ENCODE measurements at places on chromosomes 4 and X. TPM values are rescaled to one million over a fixed set of nuclear protein-coding genes. Genes with fewer than 3 reads are reported as not detected.

DNA sequence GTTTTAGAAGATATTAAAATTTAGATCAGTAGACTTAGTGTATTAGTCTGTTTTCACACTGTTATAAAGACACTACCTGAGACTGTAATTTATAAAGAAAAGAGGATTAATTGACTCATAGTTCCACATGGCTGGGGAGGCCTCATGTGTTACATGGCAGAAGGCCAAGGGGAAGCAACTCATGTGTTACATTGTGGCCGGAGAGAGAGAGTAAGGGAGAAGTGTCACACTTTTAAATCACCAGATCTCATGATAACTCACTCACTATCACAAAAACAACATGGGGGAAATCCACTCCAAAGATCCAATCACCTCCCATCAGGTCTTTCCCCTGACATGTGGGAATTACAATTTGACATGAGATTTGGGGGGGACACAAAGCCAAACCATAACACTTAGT is 1159.7 kb upstream of the PCDH7 start:
- H3K36me3 ChIP-seq = no peaks in the 10 kb centered on the region
- no peaks in the 10 kb centered on the region for H3K4me1 ChIP-seq
- no peak overlapping the region for H3K27ac ChIP-seq
- no peak for DNase-seq

DNA sequence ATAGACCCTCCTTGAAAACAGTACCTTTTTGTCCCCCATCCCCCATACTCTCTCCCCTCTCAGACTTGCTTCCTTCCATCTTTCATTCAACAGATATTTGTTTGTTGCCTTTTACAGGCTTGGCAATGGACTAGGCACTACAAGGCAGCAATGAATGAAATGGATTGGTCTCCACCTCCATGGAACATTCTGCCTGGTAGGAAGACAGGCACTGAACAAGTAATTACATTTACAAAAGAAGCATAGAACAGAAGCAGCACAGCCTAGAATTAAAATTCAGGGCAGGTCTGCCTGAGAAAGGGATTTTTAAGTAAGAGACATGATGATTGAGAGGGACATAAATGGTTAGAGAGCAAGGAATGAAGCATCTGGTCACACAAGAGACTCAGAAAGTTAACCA is 346.1 kb downstream of the GRXCR1 start:
- H3K27me3 ChIP-seq = no peaks in the 10 kb centered on the region
- no peak overlapping the region for H3K4me3 ChIP-seq
- H3K36me3 ChIP-seq = no peaks in the 10 kb centered on the region
- no peak overlapping the region for H3K27ac ChIP-seq

DNA sequence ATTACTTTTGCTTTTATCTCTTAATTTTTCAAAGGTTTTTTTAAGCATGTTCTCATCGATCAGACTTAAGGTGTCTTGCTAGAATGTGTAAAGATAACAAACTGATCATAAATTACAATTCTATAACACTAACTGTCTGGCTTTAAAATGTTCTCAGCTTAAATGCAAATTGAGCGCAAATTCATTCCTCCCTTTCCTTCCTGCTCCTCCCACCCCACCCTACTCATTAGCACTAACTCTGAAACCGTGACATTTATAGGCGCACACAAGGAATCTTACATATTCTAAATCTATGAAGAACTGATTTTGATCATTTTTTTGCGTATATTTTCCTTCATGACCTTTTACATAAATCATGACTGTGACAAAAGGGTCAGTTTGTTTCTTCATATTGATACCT is 590.0 kb upstream of the DIAPH2 start:
- no peak for DNase-seq
- H3K27me3 ChIP-seq = no peaks in the 10 kb centered on the region
- no peak overlapping the region for H3K4me3 ChIP-seq
- no peaks in the 10 kb centered on the region for H3K36me3 ChIP-seq

- no peaks in the 10 kb centered on the region for H3K27me3 ChIP-seq
- no peaks in the 10 kb centered on the region for H3K4me1 ChIP-seq
- no peak for DNase-seq
- H3K36me3 ChIP-seq = no peaks in the 10 kb centered on the region
- no peak overlapping the region for H3K27ac ChIP-seq
- H3K4me3 ChIP-seq = no peak overlapping the region
Observed at GRCh38 chr4:158219623-158220022, 9.3 kb downstream of the TMEM144 start.

DNA sequence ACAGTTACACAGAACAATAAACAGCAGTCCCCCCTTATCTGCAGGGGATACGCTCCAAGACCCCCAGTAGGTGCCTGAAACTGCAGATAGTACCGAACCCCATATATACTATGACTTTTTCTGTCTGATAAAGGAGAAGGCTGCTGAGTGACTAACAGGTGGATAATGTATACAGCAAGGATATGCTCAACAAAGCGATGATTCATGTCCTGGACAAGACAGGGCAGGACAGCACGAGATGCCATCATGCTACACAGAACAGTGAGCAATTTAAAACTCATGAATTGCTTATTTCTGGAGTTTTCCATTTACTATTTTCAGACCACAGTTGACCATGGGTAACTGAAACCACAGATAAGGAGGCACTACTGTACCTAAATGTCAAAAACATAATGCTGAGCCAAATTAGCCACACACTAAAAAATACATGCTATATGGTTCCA is 76.1 kb downstream of the MANBA start:
- no peak overlapping the region for H3K4me3 ChIP-seq
- DNase-seq = no peak
- H3K36me3 ChIP-seq = peaks cover 17% of the 10 kb centered on the region
- H3K27ac ChIP-seq = no peak overlapping the region
- H3K27me3 ChIP-seq = no peaks in the 10 kb centered on the region
- H3K4me1 ChIP-seq = no peaks in the 10 kb centered on the region

GRCh38 chr4:102606261-102606660 is 105.1 kb downstream of the NFKB1 start:
- H3K36me3 ChIP-seq = peaks cover 56% of the 10 kb centered on the region
- H3K27me3 ChIP-seq = no peaks in the 10 kb centered on the region
- no peaks in the 10 kb centered on the region for H3K4me1 ChIP-seq

DNA sequence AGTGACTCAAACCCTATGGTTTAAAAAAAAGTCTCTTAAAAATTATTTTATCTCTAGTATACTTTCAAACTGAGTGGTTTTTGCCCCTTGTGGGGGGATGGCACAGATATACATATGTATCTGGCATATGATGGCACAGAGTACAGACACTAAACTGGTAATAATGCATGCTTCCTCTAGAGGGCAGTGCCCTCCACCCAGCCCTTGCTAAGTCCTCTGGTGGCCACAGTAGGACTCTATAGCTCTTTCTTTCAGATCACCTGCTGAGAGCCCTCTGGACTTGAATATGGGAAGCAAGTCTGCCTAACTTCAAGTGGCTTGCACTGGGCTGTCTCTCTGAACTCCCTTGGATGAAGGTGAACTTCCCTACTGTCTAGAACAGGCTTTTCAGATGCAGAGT is 66.3 kb downstream of the TSPAN7 start:
- H3K27me3 ChIP-seq = no peaks in the 10 kb centered on the region
- H3K4me1 ChIP-seq = no peaks in the 10 kb centered on the region
- no peak overlapping the region for H3K27ac ChIP-seq
- DNase-seq = no peak
- no peak overlapping the region for H3K4me3 ChIP-seq

DNA sequence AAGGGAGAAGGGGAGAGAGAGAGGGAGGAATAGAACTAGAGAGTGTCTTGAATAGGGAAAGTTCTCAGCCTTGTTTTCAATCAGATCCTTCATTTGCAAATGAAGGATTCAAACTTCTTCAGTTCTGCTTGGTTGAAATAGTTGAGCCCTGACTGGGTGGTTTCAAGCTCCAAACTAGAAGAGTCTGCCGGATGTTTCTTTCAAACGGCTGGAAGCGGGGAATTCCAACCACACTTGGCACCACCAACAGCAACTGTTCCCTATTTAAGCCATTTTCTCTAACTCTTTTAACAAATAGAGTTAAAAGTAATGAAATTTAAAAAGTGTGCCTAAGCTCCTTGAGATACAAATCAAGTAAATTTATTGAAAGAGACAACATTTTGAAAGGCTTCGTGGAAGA is 67.5 kb upstream of the DDX60 start:
- H3K27ac ChIP-seq = no peak overlapping the region
- no peaks in the 10 kb centered on the region for H3K4me1 ChIP-seq
- DNase-seq = no peak

- no peak for DNase-seq
- no peak overlapping the region for H3K4me3 ChIP-seq
- peak overlapping the region; percentile 11 for H3K27ac ChIP-seq
- no peaks in the 10 kb centered on the region for H3K4me1 ChIP-seq
- H3K36me3 ChIP-seq = no peaks in the 10 kb centered on the region
Observed at GRCh38 chrX:20320461-20321159, 53.9 kb upstream of the RPS6KA3 start.

GRCh38 chrX:23656091-23656490 is 11.2 kb upstream of the PRDX4 start:
- H3K27ac ChIP-seq = no peak overlapping the region
- no peak for DNase-seq

- no peaks in the 10 kb centered on the region for H3K36me3 ChIP-seq
- no peak for DNase-seq
- H3K4me1 ChIP-seq = peaks cover 11% of the 10 kb centered on the region
- no peak overlapping the region for H3K4me3 ChIP-seq
Observed at GRCh38 chrX:1578511-1579173, 12.8 kb upstream of the AKAP17A start.

- H3K4me3 ChIP-seq = no peak overlapping the region
- no peaks in the 10 kb centered on the region for H3K4me1 ChIP-seq
- no peaks in the 10 kb centered on the region for H3K27me3 ChIP-seq
Observed at GRCh38 chr4:159483782-159484741, 381.2 kb downstream of the RAPGEF2 start.

GRCh38 chr4:171582961-171583581 is 230.1 kb upstream of the GALNTL6 start:
- H3K27me3 ChIP-seq = no peaks in the 10 kb centered on the region
- H3K4me3 ChIP-seq = no peak overlapping the region
- no peaks in the 10 kb centered on the region for H3K36me3 ChIP-seq
- H3K27ac ChIP-seq = no peak overlapping the region

GRCh38 chr4:178068136-178068535 is 625.9 kb upstream of the AGA start:
- H3K4me1 ChIP-seq = no peaks in the 10 kb centered on the region
- no peaks in the 10 kb centered on the region for H3K36me3 ChIP-seq

DNA sequence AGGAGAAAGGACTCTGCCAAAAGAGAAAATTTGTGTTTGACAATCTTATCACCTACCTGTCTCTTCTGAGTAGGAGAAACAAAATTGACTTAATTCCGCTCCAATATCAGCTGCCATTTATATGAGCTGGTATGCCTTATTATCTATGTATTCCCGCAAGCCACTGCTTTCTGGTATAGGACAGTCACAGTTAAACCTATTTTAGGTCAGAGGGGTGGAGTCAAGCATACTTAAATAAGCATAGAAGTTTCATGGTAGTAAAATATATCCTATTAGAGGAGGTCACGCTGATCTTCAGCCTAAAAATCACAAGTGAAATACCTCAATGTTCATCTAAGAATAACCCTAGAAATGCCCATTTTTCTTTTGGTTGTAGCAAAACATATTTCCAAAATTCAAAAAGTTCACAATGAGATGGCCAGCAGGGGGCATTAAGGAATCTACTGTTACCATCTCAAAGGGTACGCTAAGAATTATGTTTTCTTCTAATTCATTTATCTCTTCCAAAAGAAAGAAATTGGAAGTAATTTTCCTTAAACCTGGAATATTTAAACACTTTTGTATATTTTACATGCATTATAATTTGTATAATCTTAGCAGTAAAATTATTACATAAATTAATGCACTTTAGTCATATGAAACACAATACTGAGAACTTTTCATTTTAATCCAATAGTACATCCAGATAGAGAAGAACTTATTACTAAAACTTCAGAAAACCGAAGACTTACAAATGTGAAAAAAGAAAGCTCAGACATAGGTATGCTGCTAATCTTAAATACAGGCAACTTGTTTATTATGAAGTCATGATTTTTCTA is 10.5 kb downstream of the PPAT start:
- no peaks in the 10 kb centered on the region for H3K4me1 ChIP-seq
- no peak overlapping the region for H3K27ac ChIP-seq
- peak; percentile 30 for DNase-seq
- no peaks in the 10 kb centered on the region for H3K27me3 ChIP-seq
- no peak overlapping the region for H3K4me3 ChIP-seq

GRCh38 chrX:53587795-53588420 is 98.6 kb downstream of the HUWE1 start:
- H3K36me3 ChIP-seq = peaks cover 87% of the 10 kb centered on the region
- DNase-seq = no peak
- H3K4me1 ChIP-seq = no peaks in the 10 kb centered on the region
- no peak overlapping the region for H3K4me3 ChIP-seq

DNA sequence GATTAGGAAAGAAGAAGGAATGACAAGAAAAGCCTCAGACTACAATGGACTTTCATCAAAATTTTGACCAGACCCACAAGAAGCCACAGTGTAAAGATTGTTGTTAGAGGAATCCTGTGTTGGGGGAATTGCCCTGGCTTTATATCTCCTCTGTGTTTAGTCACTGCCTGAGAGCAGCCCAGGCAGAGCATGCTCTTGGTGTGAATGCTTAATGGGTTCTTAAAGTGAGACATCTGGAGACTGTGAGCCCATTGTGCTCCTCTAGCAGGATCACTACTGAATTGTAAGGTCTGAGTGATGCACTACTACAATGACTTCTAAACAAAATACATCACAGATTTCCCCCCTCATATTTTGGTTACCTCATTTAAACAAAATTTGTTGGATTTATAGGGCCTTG is 1860.5 kb upstream of the ADGRL3 start:
- DNase-seq = no peak
- no peaks in the 10 kb centered on the region for H3K36me3 ChIP-seq

DNA sequence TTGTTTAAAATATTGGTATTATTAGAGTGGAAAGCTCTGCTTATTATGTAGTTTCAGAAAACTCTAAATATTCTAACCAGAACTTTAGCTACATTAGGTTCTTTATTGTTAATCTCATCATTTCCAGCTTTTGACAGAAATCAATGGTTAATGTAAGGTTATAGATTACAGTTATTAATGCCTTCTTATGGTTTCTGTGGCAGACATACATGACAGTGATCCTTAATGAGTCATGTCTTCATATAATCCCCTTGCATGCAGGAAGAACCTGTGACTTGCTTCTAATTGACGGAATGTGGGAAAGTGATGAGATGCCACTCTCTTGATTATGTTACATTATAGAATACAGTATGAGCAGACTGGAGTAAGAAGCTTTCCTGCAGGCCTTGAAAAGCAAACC is 23.5 kb downstream of the KLHL8 start:
- H3K27me3 ChIP-seq = no peaks in the 10 kb centered on the region
- H3K4me1 ChIP-seq = no peaks in the 10 kb centered on the region
- H3K36me3 ChIP-seq = no peaks in the 10 kb centered on the region
- no peak for DNase-seq
- no peak overlapping the region for H3K4me3 ChIP-seq
- no peak overlapping the region for H3K27ac ChIP-seq

MAGEE2 gene
- total RNA-seq = not detected

FRMPD4 gene
- 0.05 TPM for total RNA-seq

MAGEA9B gene
- total RNA-seq = not detected

NEUROG2 gene
- total RNA-seq = not detected

METTL14 gene
- 36.7 TPM for total RNA-seq

SMARCA1 gene
- 15.5 TPM for total RNA-seq

SPATA18 gene
- total RNA-seq = 1.6 TPM

F11 gene
- total RNA-seq = not detected

RNF113A gene
- 28.6 TPM for total RNA-seq

MXRA5 gene
- 6.1 TPM for total RNA-seq
